AG09309 (cell line): ENCODE measurements at places on chromosomes 11 and 22.
A peak's percentile ranks its signal among the peaks of the same experiment; 100 is the strongest.

GRCh38 chr22:19064354-19065054, 57.7 kb downstream of the DGCR2 start:
- DNase-seq: no peak

DNA sequence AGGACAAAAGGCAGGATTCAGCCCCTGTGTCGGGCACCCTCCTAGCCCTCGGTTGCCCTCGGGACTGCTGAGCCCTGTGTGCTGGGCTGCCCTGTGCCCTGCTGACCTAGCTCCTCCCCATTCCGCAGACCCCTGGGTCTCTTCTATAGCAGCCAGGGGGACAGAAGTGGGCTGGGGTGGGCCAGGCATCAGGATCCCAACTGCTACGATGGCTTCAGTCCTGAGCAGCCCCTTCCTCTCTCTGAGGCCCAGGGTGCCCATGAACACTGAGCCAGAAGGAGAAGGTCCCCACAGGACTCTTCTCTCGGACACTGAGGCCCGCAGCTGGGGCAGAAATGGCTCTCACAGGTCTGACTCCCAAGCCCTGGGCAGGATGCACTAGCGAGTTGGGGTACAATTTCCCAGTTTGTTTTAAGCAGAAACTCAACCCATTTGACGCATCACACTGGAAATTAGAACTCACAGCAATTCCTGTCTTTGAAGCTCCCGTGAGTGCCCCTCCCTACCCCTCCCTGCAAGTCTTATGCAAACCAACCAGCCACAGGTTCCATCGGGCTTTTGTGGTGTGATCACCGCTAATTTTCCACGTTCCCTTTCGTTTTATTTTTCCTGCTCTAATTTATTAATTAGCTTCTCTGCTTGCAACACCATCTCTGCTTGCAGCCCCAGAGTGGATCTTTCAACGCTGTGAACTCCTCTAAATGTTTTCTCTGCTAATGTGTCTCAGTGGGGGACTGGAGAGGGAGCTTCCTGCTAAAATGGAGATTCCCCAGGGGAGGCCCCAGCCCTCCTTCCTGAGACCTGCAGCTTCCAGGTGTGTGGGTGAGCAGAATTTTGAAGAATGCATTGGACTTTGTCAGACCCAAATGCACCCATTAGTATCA, 56.7 kb downstream of the PHF21B start:
- DNase-seq: no peak

DNA sequence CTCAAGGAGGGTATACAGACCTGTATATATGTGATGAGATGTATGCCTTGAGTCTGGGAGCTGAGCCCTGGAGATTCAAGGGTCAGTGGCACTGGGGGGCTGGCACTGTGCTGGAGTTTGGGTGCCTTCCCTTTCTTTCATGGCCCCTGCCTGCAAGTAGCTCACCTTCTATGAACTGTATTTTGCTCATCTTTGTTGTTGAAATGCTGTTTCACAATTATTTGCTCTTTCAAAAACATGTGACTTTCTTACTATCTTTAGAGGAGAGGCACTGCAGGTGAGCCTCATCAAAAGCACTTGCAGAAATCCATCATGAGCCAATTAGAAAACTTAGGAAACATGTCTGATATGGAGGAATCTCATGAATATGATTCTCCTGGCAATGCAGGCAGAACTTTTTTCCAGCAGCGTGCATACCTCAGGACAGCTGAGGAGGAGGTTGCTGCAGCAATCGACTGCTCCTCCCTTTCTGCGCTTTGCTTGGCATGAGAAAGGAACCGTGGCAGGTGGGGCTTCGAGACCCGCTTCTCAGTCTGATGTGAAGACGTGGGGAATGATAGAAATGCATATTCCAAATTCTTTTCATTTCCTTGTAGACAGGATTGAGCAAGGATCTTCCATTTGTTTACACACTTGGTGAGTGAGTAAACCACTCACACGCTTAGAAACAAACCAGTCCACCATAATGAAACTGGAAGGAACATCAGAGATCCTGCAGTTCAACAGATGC, 178.4 kb upstream of the E2F8 start:
- no peak for DNase-seq

GRCh38 chr22:46150034-46150654, at the start of gene PPARA:
Gene PPARA, plus strand, starts transcription at chr22:46150526. Its CDS starts 47,858 bp downstream, at chr22:46198384.
- peak; percentile 3 for DNase-seq

GRCh38 chr11:123800036-123800435, 6.1 kb downstream of the OR6M1 start:
- DNase-seq: no peak

DNA sequence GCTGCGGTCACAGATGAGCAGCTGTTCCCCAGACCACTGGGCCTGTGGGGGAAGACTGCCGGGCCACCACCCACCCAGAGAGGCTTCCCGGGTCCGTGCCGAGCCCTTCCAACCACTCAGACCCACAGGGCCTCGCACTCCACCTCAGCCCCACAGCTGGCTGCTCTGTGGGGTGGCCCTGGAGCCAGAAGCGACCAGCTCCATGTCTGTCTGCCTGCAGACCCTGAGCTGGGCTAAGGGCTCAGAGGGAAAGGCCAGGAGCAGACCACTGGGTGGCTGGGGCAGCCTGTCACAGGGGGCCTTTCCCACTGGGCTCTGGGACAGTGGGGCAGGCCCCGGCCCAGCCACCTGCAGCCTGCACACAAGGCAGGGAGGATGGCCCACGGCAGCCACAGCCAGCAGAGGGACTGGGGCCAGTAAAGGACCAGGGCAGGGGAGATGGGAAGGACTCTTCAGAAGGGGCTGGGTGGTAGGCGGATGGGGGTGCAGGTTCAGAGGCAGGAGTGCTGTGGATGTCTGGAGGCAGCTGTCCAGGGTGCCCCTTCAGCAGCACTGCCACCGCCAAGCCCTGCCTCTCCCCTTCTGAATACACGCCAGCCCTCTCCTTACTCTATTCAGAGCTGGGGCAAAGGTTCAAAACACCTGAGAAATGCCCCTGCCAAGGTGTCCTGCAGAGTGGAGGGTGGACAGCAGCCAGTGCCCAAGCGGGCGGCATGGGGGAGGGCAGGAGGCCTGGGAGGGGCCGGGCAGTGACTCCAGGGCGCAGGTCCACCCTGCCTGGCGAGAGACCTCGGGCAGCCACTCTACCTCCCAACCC, 32.2 kb downstream of the GNB1L start:
- DNase-seq: no peak

GRCh38 chr11:20610825-20611224, 11.4 kb downstream of the SLC6A5 start:
- no peak for DNase-seq

- DNase-seq: no peak
These were observed 46.2 kb downstream of the FAM168A start for GRCh38 chr11:73551677-73552076.

DNA sequence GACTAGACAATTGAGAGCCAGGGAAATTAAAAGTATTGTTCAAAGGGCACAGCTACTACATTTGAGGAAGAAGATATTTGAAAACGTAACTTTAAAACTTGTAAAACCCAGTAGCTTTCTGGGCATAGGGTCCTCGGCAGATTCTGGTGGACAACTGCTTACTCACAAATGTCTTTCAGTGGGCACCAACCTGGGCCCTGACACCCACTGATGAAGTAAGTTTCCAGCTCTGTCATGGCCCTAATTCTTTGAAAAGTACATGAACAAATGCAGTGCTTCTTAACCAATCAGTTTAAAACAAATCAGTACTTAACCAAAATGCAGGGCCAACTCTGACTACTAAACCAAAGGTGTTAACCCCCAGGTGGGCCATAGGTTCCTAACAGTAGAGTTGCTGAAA, 1170.1 kb downstream of the LRRC4C start:
- DNase-seq: no peak

GRCh38 chr11:34086554-34087283, 18.7 kb upstream of the NAT10 start:
- DNase-seq: no peak

GRCh38 chr11:94130298-94131046, 1.8 kb downstream of the PANX1 start:
- DNase-seq: peak; percentile 93

- no peak for DNase-seq
These were observed 52.5 kb upstream of the SYN3 start for GRCh38 chr22:33110562-33111163.

GRCh38 chr11:68683536-68684384, 584 bp upstream of the GAL start:
- DNase-seq: no peak

DNA sequence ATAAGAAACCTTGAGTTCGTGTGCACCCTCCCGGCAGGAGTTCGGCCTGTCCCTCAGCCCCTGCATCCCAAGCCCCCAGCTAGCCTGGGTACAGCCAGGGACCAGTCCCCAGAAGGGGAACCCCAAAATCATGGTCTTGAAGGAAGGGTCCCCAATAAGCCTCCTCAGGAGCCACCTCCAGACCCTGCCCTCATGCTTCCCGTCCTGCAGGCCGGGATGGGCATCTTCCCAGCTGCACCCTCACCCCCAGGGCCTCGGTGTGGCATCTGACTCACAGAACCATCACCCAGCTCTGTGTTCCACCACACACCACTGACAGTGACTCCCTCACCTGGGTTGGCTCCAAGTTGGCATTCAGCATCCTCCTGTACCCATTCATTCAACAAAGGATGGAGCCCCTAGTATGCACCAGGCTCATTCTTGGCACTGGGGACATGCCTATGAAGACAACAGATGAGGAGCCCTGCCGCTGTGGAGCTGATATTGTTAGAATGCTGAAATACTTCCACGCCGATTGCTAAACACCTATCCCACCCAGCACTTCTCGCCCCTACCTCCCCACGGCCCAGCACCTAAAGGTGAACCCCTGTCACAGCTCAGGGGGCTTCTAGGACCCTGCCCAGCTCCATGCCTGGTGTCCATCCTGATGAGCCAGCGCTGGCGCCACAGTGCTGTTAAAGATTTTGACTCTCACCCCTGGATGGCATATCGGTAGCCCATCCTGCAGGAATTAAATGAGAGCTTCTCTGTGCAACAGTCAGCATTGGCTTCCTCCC, 77.8 kb downstream of the BUD13 start:
- DNase-seq: no peak

GRCh38 chr22:49091917-49092545, 735.6 kb downstream of the BRD1 start:
- no peak for DNase-seq

GRCh38 chr22:24707470-24707801, 67.1 kb downstream of the PIWIL3 start:
- no peak for DNase-seq

GRCh38 chr11:129959687-129960086, 42.9 kb downstream of the PRDM10 start:
- DNase-seq: no peak

DNA sequence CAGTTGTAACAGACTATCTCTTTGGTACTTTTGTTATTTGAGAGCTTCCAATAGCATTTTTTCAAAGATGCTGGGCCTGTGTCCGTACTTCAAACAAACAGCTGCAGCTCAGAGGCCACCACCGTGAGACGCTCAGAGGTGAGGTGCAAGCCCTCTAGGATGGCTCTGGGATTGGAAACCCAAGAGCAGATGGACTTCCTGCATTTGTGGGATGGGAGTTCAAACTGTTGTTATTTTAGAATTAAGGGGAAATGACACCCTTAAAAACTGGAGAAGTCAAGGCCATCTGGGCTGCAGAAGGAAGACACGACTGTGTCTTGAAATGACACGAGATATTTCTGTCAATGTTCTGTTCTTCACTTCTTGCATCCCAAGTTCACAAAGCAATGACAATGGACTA, 9.2 kb upstream of the IL10RA start:
- no peak for DNase-seq

DNA sequence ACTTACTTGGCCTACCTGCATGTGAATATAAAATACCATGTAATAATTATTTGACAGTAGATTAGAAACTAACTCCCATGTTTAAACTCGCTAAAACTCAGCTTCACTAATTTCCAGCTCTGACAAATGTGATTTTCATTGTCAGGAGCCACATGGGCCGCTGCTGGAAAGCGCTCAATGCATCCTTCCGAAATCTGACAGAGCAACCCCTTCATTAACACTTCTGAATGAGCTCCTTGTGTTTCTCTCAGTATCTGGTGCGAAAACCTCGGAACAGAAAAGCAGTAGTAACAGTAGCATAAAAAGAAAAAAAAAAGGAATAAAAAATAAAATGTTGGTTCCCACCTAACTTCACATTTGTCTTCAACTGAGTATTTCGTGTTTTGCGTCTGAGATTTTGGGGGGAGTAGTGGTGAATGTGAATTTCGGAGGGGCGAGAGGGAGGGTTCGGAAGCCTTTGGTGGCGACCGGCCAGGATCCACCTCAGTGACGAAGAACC, 710 bp downstream of the MTCH2 start:
- no peak for DNase-seq
